ENCODE measurements at places on chromosomes 3 and 15.
A peak's percentile ranks its signal among the peaks of the same experiment; 100 is the strongest.

DNA sequence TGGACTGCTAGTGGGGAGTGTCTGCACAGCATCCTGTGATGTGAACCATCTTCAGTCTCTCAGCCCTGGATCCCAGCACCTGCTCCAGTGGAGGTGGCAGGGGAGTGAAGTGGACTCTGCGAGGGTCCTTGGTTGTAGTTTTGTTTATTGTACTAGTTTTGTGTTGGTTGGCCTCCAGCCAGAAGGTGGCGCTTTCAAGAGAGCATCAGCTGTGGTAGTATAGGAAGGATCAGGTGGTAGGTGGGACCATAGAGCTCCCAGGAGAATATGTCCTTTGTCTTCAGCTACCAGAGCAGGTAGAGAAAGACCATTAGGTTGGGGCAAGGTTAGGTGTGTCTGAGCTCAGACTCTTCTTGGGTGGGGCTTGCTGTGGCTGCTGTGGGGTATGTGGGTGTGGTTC, 20.9 kb downstream of the NEK11 start:
- DNase-seq, result no peak

DNA sequence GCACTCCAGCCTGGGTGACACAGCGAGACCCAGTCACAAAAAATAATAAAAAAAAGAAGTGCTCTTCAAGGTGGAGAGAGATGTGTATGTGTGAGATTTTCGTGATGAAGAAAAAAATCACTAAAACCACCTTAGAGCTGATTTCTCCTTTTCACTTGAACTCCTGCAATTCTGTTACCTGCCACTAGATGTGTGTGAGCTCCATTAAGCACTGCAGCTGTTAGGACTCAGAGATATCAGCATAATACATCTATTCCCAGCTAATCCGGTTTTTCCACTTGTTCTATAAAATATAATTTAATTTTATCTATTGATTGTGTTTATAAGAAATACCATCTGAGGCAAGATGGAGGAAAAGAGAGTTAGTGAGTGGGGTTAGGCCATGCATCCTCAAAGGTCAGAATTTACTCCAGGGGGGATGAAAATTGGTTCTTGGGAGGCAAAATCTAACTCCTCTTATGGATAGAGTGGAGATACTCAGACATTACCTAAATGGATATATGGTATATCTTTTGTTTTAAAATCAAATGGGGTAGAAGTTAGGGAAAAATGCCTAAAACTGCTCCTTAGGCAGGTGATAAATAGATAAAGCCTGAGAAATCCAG, 152.7 kb downstream of the IL20RB start:
- DNase-seq, result no peak

GRCh38 chr15:74337607-74338211, 29.7 kb downstream of the CYP11A1 start:
- DNase-seq, result peak; percentile 52

DNA sequence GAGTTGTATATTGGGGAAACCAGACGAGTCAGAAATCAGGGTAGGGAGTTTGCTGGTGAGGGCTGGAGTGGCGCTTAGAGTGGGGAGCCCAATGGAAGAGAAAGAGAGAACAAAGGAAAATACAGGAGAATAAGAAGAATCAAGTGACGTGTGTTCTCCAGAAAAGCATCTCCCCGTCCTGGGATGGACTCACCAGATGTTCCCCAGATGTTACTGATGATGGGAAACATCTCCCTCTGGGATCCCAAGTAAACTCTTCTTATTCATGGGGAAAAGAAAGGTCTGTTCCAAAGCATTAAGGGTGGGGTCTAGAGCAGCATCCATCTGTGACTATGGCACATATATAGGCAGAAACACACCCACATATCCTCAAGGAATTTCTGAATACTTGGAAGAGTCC, 3.0 kb upstream of the CSRNP1 start:
- no peak for DNase-seq

DNA sequence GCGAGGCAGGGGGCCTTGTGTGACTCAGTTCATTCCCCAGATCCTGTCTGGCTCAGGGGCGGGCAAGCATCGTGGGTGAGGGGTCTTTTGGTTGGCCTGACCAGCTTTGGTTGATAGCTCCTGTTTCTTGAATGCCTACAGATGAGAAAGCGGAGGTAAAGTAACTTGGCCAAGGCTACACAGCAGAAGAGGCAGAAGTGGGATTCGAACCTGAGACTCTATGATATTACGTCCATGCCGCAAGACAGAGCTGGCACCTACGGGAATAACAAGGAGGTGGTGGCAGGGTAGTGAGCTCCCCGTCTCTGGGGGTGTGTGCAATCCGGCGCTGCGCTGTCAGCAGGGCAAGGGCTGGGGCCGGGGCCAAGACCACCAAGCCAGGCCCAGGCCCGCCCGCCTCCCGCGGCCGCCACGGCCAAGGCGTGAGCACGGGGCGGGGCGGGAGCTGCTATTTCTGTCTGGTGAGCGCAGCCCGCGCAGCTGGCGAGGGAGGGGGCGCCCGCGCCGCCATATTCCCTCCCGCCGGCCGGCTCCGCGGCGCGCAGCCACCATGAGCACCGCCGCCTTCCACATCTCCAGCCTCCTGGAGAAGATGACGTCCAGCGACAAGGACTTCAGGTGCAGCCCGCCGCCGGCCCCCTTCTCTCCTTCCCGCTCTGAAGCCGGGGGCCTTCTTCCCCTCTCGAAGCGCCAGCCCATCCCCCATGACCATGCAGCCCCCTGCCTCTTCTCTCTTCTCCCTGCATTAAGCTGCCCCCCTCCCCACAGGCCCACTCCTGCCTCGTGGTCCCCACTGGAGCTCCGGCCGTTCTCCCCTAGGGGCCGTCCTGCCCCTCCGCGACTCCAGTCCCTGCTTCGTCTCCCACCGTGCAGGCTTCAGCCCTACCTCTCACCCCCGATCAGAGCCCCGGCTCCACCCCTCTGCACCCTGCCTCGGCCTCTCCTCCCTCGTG, at the start of gene CAND2:
Gene CAND2, plus strand, starts transcription at position 510 of the 953 bp plus-strand sequence. Its CDS starts 41 bp downstream, at position 551.
- DNase-seq, result no peak

DNA sequence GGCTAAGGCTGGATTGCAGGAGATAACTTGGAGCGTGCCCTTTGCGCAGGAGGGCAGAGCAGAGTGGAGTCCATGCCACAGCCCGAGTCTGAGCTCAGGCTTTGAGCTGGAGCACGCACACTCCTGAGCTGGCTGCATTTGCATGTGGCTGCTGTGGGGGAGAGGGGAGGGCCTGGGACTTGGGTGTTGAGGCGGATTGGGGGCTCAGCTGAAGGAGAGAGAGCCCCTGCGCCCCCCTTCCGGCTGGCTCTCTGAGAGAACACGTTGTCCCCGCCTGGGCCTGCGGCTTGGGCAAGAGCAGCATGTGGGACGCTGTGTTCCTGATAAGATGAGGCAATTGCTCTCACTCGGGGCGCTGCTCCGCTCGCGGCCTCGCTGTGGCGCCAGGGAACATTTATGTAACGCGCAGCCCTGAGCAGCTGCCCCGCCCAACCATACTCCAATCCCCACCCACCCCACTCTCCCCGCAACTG, 39.1 kb downstream of the KLF13 start:
- DNase-seq, result peak; percentile 99

DNA sequence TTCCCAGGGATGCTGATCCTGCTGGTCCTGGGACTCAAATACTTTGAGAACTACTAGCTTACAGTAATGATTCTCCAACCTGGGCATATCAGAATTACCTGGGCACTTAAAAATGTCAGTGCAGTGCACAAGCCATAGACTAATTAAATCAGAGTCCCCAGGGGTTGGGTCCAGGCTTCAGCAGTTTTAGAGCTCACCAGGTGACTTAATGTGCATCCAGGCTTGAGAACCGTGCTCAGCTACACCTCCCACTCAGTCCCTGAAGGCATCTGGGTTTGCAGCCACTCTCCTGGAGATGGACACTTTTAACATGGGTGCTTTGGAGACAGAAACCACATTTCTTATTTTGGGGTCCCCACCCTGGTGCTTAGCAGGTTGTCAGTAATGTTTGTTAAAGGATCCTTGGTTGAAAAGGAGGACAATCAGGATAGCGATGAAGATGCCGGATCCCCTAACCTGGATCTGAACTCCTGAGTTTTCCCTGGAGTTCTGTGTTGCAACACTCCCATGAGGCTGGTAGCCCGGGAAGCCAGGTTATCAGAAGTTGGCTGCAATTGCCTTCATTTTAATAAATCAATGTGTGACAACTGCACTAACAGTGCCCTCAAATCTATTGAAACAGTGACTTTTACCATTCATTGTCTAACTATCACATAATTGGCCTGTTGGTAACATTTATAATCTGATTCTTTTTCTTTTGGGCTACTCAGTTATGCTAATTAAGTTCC, 48.1 kb downstream of the BFSP2 start:
- no peak for DNase-seq

DNA sequence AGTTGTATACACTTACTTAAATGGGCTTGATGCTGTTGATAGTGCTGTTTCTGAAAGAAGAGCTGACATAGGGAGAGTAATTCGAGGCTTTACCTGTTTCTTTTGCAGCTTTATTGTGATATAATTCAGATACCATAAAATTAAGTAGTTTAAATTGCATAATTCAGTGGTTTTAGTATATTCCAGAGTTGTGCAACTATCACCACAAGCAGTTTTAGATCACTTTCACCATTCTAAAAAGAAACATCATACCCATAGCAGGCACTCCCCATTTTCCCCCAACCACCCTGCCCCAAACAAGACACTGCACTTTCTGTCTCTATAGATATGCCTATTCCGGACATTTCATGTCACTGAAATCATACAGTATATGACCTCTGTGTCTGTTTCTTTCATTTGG, 98.5 kb downstream of the MTHFS start:
- no peak for DNase-seq

- DNase-seq, result no peak
These were observed 27.1 kb upstream of the GALNT15 start for GRCh38 chr3:16147220-16147994.

- DNase-seq, result no peak
These were observed 39.6 kb downstream of the SLC25A26 start for GRCh38 chr3:66260431-66260830.

DNA sequence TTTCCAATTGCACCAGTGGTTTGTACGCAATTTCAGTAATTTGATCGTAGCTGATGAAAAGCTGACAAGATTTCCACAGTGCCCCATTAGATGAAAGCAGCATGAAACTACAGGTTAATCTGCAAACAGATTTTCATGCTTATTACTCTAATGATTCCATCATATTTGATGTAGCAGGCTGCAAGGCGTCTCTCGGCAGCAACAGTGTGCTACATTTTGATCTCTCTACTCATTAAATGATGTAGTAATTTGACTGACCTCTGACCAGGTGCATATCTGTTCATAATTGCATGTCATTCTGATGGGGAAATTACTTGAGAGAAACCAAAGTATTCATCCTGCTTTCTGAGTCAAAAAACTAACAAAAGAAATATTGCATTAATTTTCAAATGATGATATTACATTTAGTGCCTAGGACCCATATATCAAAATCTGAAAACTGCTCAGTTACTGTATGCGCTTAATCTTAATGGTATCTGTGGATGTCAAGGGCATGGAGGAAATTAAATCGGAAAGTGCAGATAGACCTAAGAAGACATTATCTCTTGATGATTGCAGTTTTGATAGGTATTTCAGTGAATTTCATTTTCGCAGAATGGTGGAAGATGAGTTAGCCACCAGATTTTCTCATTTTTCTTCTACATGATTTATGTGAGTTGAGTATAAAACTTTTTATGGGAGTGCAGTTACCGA, 198.5 kb downstream of the RSRC1 start:
- DNase-seq, result no peak

DNA sequence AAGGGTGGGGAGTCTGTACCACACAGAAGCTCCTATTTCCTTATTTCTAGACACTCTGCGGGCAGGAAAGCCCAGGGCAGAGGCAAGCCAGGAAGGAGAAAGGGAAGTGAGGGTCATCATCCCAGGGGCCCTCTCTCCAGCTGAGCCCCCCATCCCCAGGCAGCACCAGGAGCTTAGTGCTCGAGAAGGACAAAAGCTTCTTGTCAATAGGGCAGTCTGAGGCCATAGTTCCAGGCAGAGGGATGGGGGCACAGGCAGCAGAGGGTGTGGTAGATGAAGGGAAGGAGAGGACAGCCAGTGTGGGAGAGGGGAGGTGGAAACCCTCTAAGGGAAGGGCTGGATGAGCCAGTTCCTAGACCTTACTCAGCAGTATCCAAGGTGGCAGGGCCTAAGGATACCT, 2.7 kb downstream of the MAP1A start:
- DNase-seq, result no peak

DNA sequence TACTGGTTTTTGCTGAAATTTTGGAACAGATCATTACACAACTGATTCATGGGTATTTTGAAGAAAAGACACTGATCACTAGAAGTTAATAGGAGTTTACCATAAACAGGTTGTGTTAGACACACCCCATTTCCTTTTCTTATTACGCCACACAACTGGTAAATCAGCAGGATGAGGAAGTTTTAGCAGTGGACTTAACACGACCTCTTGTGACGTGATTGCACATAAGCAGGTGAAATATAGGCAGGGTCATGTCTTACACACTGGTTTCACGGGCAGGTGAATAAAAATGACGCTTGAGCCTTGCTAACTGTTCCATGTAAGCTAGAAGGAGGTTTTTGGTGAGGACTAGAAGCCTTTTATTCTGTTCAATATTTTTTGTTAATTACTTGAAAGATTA, 27.1 kb upstream of the TPRG1 start:
- no peak for DNase-seq

DNA sequence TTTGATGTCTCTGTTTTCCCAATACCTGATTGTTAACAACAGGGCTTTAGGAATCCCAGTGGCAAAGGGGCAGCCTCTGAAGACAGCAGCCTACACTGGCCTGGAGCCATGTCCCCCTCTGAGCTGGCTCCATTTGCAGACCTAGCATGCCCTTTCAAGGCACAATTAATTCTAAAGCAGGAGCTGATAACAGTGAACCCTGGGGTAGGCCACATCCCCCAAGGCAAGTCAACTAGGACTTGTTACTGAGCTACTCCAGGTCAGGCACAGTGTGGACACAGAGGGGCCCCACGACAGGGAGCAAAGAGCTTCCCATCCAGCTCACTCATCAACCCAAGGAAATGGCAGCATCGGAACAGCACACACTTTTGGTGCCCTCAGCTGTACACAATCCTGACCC, 51.9 kb downstream of the SPSB4 start:
- no peak for DNase-seq

- DNase-seq, result no peak
These were observed 41.4 kb downstream of the DNAJB8 start for GRCh38 chr3:128425142-128425845.

DNA sequence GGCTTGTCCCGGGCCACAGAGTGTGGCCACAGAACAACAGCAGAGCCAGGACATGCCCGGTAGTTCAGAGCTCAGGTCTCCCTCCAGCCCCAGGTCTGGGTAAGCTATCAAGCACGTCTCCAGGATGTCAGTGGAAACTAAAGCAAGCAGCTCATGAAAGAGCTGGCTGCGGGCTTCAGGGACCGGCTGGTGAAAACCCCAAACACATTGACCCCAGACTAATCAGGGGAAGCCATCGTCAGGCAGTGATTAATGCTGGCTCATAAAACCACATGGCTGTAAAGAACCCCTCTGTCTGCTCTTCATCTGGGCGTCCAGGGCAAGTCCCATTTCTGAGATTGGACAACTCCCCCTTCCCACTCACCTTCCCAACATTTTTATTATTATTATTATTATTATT, 37.8 kb downstream of the LMCD1 start:
- no peak for DNase-seq

GRCh38 chr15:88512078-88512477, 34.4 kb downstream of the DET1 start:
- DNase-seq, result no peak
